Psoas muscle (tissue), 8 donors: ENCODE measurements at places on chromosomes 11 and 22. TPM values are rescaled to one million over a fixed set of nuclear protein-coding genes. Genes with fewer than 3 reads are reported as not detected.

DNA sequence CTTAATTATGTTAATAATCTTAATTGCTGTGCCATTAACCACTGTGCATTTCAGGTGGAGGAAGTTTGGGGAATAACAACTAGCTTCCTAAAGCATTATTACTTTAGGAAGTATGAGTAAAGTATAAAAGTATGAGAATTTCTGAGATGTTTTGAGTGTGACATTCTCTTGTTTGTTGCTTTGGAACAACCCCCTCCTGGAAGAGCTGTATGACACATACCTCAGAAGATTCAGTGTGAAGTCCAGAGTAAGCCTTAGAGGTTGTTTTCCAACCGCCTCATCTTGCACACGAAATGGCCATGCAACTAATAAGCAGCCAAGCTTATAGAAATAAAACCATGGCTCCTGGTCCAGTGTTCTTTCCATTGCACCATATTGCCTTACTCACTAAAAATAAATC lies 21.7 kb downstream of the CCDC81 start:
- no peaks in the 10 kb centered on the region for H3K36me3 ChIP-seq
- H3K4me3 ChIP-seq, result no peak overlapping the region
- DNase-seq, result no peak

Gene DENND6B
- total RNA-seq, result 1.3 TPM

DNA sequence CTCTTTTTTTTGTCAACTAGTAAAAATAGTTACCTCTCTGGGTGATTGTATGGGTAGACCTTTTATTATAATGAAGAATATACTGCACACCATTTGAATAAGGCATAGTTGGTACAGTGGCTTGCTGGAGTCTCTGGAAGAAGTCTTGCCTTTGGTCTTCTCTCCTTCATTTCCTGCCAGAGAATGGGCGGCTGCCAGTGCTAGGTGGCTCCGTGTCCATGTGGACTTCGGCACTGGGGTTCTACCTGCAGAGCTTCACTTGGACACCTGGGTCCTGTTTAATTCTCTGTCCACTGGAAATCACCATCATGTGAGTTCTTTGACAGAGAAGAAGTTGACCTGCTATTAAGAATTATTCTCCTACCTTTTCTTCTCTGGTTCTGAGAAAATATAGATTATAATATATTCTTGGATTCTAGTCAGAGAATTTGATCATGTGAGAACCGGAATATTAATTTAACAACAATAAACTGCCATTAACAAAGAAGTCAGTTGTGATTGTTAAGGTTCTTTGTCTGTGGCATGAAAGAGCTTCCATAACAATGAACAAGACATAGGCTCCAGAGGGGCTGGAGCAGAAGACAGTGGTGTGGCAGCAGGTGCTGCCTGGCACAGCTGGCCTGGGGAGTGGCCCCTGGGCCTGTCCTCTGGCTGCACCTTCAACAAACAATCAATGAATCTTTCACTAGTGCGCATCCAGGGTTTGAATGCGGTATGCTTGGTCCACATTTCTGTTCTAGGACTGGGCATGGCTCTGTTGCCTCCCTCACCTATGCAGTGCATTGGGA lies 77.5 kb downstream of the PPFIBP2 start:
- H3K36me3 ChIP-seq, result no peaks in the 10 kb centered on the region
- no peaks in the 10 kb centered on the region for H3K27me3 ChIP-seq
- H3K4me3 ChIP-seq, result no peak overlapping the region
- H3K4me1 ChIP-seq, result peaks cover 71% of the 10 kb centered on the region
- DNase-seq, result no peak

DNA sequence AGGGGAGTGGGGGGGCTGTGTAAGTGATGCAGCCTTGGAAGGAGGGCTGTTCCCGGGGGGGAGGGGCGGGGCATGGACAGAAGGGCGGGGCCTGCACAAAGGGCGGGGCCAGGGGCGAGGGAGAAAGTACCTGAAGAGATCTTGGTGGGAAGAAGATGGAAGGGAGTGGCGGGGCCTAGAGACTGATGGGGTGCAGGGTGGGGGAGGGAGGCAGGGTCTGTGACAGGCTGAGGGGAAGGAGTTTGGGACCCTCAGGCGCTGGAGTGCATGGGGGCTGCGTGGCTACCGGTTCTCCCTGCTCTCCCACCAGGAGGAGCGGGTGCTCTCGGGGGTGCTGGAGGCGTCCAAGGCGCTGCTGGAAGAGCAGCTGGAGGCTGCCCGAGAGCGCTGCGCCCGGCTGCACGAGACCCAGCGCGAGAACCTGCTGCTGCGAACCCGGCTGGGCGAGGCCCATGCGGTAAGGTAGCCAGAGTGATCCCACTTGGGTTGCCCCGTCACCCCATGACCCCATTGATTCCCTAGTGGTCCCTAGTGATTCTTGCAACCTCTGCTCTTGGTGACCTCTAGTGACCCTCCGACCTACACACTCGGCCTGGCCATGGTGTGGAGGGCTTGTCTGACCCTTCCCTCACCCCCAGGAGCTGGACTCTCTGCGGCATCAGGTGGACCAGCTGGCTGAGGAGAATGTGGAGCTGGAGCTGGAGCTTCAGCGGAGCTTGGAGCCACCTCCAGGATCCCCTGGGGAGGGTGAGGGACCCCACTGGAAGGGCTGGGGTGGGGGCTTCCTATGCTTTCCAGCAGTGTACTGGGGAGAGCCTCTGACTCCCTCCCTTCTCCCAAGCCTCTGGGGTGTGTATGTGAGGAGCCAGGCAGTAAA lies 3.1 kb downstream of the CCDC88B start:
- H3K36me3 ChIP-seq, result no peaks in the 10 kb centered on the region
- H3K4me1 ChIP-seq, result peaks cover 5% of the 10 kb centered on the region
- no peaks in the 10 kb centered on the region for H3K27me3 ChIP-seq
- peak overlapping the region; percentile 64 for H3K4me3 ChIP-seq
- no peak for DNase-seq

Gene GGTLC2
- total RNA-seq, result not detected

DNA sequence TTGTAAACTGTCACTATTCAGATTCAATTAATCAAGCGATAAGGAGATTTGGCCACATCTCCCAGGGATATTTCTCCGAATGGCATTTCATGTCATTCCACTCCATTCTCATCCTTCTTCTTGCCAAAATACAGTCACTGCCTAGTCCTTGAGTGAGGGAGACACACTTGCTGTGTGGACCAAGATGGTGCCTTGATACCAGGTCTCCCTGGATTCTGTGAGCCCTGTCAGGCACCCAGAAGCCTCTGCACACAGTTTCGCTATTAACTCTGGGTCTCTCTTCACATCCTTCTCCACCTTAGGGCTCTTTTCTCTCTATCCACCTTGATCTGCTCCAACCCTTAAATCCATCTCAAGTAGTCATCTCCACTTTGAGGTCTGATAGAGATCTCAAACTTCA lies 119.9 kb upstream of the LMO1 start:
- no peaks in the 10 kb centered on the region for H3K4me1 ChIP-seq
- no peak overlapping the region for H3K27ac ChIP-seq
- H3K4me3 ChIP-seq, result no peak overlapping the region
- H3K36me3 ChIP-seq, result no peaks in the 10 kb centered on the region
- DNase-seq, result no peak
- H3K27me3 ChIP-seq, result no peaks in the 10 kb centered on the region

Gene PACSIN3
- 430 TPM for total RNA-seq

Gene TYR
- not detected for total RNA-seq

Gene SMTNL1
- 16.1 TPM for total RNA-seq

Gene ADSL
- total RNA-seq, result 114 TPM

DNA sequence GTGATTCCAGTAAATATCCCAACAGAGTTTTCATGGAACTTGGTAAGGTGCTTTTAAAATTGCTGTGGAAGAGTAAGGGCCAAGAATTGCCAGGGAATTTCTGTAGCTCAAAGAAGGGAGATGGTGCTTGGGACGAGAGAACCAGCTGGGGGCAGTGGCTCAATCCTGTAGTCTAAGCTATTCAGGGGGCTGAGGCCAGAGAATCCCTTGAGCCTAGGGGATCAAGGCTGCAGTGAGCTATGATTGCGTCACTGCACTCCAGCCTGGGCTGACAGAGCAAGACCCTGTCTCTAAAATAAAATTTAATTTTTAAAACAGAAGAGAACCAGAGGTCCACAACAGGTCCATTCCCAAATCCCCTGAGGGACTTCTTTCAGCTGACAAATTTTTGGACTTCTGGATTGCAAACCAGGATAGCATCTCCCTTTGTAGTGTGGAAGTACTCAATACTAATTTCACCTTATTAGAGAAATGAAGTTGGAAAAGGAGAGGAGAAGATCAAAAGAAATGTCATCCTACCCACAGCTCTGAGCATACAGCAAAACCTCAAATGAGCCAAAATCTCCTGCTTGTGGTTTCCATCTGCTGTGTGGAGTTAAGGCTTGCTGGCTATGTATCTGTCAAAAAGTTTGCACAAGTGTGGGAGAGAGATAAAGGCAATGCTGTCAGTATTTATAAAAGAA lies 59.2 kb upstream of the CLPB start:
- no peaks in the 10 kb centered on the region for H3K4me1 ChIP-seq
- no peaks in the 10 kb centered on the region for H3K27me3 ChIP-seq
- no peak overlapping the region for H3K27ac ChIP-seq
- no peaks in the 10 kb centered on the region for H3K36me3 ChIP-seq

GRCh38 chr11:108939135-108939534 lies 274.3 kb downstream of the DDX10 start:
- H3K27ac ChIP-seq, result no peak overlapping the region
- no peaks in the 10 kb centered on the region for H3K27me3 ChIP-seq
- no peak for DNase-seq
- H3K36me3 ChIP-seq, result peaks cover 16% of the 10 kb centered on the region

GRCh38 chr11:122902951-122903350 lies 20.4 kb downstream of the JHY start:
- DNase-seq, result no peak
- no peaks in the 10 kb centered on the region for H3K36me3 ChIP-seq
- no peak overlapping the region for H3K27ac ChIP-seq
- H3K4me3 ChIP-seq, result no peak overlapping the region
- H3K4me1 ChIP-seq, result no peaks in the 10 kb centered on the region

Gene CHKA
- 6.9 TPM for total RNA-seq

- no peak overlapping the region for H3K27ac ChIP-seq
- no peak overlapping the region for H3K4me3 ChIP-seq
- no peak for DNase-seq
- no peaks in the 10 kb centered on the region for H3K27me3 ChIP-seq
- no peaks in the 10 kb centered on the region for H3K4me1 ChIP-seq
- no peaks in the 10 kb centered on the region for H3K36me3 ChIP-seq
These were observed 8.7 kb downstream of the MMP26 start for GRCh38 chr11:4713241-4713640.

DNA sequence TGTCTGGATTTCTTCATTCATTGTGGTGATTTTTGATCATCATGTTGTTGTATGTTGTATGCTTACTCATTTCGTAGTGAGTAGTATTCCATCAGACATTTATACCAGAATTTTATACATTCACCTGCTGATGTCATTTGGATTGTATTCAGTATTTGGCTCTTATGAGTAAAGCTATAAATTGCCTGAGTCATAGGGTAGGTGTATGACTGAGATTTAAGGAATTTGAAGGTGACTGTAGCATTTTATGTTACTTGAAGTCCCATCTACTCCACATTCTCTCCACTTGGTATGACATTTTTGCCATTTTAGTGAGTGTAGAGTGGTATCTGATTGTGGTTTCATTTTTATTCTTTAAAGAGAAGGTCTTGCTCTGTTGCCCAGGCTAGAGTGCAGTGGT lies 548.2 kb downstream of the TBC1D22A start:
- no peak overlapping the region for H3K27ac ChIP-seq
- no peaks in the 10 kb centered on the region for H3K36me3 ChIP-seq
- H3K27me3 ChIP-seq, result peaks cover 2% of the 10 kb centered on the region
- no peak for DNase-seq
- H3K4me1 ChIP-seq, result no peaks in the 10 kb centered on the region

GRCh38 chr11:73372375-73372993 lies 3.7 kb upstream of the RELT start:
- no peaks in the 10 kb centered on the region for H3K27me3 ChIP-seq
- no peaks in the 10 kb centered on the region for H3K36me3 ChIP-seq
- peaks cover 13% of the 10 kb centered on the region for H3K4me1 ChIP-seq
- H3K27ac ChIP-seq, result no peak overlapping the region
- DNase-seq, result no peak

Gene C11orf97
- not detected for total RNA-seq

- no peak overlapping the region for H3K4me3 ChIP-seq
- H3K27me3 ChIP-seq, result no peaks in the 10 kb centered on the region
- no peaks in the 10 kb centered on the region for H3K36me3 ChIP-seq
- no peak overlapping the region for H3K27ac ChIP-seq
- peaks cover 24% of the 10 kb centered on the region for H3K4me1 ChIP-seq
These were observed 5.1 kb downstream of the PRDM10 start for GRCh38 chr11:129997513-129997912.

Gene OR6T1
- total RNA-seq, result not detected

GRCh38 chr22:20423906-20424551 lies 13.6 kb downstream of the SCARF2 start:
- H3K4me1 ChIP-seq, result peaks cover 13% of the 10 kb centered on the region
- peak overlapping the region; percentile 2 for H3K27ac ChIP-seq
- DNase-seq, result peak; percentile 46
- H3K4me3 ChIP-seq, result no peak overlapping the region
- H3K36me3 ChIP-seq, result no peaks in the 10 kb centered on the region
- no peaks in the 10 kb centered on the region for H3K27me3 ChIP-seq

Gene POU2AF2
- 0.98 TPM for total RNA-seq

GRCh38 chr22:50400406-50400805 lies 57.3 kb downstream of the PPP6R2 start:
- no peaks in the 10 kb centered on the region for H3K27me3 ChIP-seq
- H3K4me3 ChIP-seq, result no peak overlapping the region
- no peak for DNase-seq
- peak overlapping the region; percentile 9 for H3K27ac ChIP-seq
- peaks cover 16% of the 10 kb centered on the region for H3K4me1 ChIP-seq
- no peaks in the 10 kb centered on the region for H3K36me3 ChIP-seq

DNA sequence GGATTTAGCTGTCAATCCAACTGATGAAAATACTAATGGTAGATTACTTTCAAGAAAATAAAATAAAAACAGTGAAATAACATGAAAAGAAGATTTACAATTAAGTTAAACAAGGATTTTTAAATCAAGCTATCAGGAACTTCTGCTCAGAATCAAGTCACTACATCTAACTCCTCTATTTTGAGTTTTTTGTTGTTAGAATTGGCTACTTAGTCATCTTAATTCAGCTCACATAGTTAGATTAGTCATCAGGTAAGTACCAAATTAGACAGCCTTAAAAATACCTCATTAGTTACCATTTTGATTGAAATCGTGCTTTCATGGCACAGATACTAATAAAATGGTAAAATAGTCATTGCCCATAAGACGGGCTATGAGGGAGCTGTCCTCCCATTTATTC lies 35.8 kb downstream of the BTG4 start:
- H3K4me3 ChIP-seq, result no peak overlapping the region
- no peaks in the 10 kb centered on the region for H3K36me3 ChIP-seq
- DNase-seq, result no peak

DNA sequence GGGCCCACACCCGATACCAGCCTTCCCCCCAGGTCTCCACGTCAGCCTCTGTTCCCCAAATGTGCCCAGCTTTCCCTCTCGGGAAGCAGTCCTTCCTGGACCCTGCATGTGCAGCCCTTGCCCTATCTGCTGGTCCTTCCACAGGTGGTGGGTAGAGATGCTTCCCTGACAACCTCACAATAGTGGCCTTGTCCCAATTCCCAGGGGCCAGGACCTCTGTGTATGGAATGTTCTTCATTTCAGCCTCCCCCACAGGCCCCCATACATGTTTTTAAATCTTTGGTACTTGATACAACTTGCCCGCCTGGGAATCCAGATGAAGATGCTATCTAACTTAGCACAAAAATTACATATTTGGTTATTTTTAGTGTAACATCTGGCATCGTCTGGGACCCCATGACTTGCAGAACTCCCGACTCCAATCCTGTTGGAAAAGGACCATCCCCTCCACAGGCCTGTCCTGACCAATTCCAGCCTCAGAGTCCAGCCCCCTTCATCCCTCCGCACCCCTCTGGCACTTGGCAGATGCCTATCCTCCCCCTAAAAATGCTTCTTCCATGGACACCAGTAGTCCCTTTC lies 39.5 kb downstream of the ANO1 start:
- no peaks in the 10 kb centered on the region for H3K27me3 ChIP-seq
- H3K4me3 ChIP-seq, result no peak overlapping the region
- no peaks in the 10 kb centered on the region for H3K36me3 ChIP-seq
